ENCODE measurements at places on chromosomes 12 and 14.
A peak's percentile ranks its signal among the peaks of the same experiment; 100 is the strongest.

GRCh38 chr14:54772451-54772881 lies 130.2 kb downstream of the GCH1 start:
- DNase-seq, result no peak

DNA sequence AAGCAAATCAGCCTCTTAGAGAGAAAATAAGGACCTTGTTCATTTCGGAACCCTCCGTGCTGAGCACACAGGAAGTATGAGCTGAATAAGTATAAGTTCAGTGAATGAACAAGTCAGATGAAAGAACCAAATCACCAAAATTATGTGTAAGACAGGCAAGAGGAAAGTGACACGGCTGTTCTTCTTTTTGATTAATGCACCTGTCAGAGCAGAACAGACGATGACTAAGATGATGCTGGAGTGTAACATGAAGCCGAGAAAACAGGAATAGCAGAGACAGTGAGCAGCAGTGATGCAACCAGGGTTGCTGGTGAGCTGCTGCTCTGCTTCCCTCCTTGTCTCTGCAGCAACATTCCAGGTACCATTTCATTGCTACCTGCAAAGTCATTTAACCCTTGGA lies 861.1 kb downstream of the GALC start:
- DNase-seq, result no peak

GRCh38 chr14:102348376-102348775 lies 14.3 kb downstream of the CINP start:
- DNase-seq, result no peak

DNA sequence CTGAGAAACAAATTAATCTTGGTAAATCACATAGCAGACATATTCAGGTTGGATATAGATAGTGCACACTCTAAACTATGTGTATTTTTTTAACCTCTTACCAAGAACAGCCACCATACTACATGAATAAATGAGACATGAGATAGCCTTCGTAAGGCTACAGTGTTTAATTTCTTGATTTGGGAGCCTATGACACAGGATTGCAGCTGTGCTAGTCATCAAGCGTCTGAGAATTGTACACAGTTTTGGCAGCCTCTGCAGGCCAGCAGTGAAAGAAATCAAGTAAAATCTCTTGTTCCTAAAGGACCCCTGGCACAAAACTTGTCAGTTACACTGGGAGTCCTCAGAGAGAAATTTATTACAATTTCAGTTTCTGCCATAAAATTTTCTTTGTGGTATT lies 236.1 kb downstream of the C12orf50 start:
- no peak for DNase-seq

GRCh38 chr14:24875203-24875838 lies 174.6 kb downstream of the STXBP6 start:
- no peak for DNase-seq

DNA sequence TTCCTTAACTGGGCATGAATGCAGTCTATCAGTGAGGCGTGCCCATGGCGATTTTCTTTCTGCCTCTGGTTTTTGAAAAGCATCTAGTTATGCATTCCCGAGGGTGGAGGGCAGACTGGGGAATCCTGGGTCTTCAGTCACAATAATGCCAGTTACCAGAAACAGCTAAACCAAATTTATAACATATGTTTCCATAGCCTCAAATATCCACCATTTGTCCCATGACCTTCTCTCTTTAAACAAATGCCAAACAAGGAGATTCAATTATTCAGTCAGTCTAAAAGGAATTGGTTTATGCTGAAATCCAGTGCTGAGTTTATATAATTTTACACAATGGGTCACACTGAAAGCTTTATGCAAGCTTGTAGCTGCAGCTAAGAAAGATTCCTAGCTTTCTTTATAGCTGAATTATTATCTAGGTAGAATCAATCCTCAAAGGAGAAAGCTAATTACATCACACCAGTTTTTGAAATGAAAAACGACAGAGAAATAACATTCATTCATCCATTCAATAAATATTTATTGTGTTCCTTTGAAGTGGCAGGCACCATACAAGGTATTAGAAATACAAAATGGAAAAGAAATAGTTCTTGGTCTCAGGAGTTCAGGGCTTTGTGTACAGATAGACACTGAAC lies 131.3 kb upstream of the RAP1B start:
- no peak for DNase-seq

DNA sequence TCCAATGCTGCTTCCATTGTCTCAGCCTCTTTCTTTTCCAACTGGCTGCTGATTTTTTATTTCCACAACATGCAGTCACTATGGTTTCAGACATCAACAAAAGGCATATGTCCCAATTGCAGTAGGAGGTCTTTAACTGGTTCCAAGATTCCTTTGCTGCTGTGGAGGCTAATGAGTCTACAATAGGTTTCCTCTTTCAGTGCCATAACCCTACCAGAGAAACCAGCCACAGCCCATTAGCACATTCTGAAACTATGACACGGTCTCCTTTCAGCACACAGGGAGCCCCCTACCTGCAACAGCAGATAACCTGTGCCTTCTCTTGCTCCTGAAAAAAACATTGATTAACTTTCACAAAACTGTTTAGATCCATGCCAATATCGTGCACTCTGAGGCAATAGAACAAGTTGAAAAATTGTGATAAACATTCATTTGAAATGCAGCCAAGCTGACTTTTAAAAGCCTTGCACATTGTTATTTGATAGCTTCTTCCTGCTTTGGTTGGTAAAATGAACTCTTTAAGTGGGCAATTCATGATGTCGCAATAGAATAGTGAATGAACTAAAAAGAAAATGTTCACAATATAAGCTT lies 32.4 kb downstream of the PLEKHG7 start:
- peak; percentile 8 for DNase-seq

- DNase-seq, result no peak
Observed at GRCh38 chr12:10716704-10717315, 6.3 kb downstream of the YBX3 start.

GRCh38 chr12:114690267-114691135 lies 6.5 kb upstream of the TBX3 start:
- no peak for DNase-seq

- no peak for DNase-seq
Observed at GRCh38 chr14:55077170-55078151, 26.0 kb downstream of the MAPK1IP1L start.

DNA sequence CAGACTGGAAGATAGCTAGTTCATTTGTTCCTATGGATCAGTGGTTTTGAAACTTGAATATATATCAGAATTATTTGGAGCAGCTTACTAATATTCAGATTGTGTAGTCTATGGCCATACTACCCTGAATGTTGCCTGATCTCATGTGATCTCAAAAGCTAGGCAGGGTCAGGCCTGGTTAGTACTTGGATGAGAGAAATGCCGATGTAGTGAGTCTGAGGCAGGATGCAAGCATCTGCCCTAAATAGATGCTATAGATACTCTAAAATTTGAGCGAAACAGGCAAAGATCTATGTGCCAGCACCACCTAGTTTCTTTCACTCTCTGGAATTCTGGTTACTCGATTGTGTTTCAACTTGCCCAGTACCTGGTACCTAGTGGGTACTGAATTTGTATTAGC lies 40.9 kb downstream of the FRMD6 start:
- DNase-seq, result no peak

DNA sequence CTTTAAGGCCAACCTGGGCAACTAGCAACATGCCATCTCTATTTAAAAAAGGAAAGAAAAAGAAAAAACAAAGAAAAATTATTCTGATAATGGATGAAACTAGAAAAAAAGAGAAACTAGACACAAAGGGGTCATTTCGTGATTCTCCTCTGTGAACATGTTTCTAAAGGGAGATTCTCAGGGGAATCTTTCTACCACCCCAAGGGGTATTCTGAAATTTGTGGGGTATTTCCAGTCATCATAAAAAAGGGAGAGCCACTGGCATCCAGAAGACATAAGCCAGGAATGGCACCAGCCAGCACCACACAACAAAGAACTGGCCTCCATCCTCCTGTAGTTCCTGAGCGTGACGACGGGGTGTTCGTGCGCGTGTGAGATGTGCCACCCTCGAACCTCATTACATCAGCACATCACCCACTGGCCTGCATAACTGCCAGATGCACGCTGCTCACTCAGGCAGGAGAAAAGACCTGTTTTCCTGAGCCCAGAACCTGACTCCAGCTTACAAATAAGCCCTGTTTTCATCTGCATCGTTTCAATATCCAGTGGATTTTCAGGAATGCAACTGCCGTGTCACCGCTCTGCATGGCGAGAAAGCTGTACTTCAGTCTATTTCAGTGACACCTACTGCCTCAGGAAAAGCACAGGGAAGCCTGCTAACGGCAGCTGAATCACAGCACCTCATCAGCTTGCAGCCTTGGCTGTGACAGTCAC lies 23.9 kb downstream of the STX2 start:
- DNase-seq, result no peak

Data from HL-60 (cell line).